ENCODE measurements at places on chromosomes 5 and 9.

DNA sequence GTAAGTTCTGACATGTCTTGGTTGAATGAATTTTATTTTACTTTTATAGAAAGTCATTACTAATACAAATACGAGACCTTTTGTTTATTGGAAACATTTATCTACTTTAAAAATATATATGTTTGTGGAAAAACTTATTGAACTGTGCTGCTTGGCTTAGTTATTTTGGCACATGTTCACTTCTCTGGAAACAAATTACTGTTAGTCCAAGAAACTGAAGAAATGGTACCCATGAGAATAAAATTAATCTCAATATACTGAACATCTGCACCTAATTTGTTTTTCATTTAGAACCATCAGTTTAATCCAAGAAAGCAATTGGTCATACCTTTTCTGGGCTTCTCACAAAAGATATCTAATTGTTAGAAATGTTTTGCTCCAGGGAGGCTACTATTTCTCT is 32.2 kb downstream of the INVS start:
- H3K27ac ChIP-seq, result no peak overlapping the region
- no peaks in the 10 kb centered on the region for H3K27me3 ChIP-seq
- H3K4me3 ChIP-seq, result no peak overlapping the region
- DNase-seq, result no peak
- no peaks in the 10 kb centered on the region for H3K4me1 ChIP-seq
- H3K36me3 ChIP-seq, result peaks cover 9% of the 10 kb centered on the region

GRCh38 chr5:179259731-179260323 is 85.4 kb downstream of the ADAMTS2 start:
- H3K27ac ChIP-seq, result no peak overlapping the region
- H3K4me1 ChIP-seq, result no peaks in the 10 kb centered on the region
- no peak overlapping the region for H3K4me3 ChIP-seq
- no peaks in the 10 kb centered on the region for H3K27me3 ChIP-seq
- no peak for DNase-seq

GRCh38 chr9:118000581-118000980 is 296.4 kb downstream of the TLR4 start:
- H3K27me3 ChIP-seq, result no peaks in the 10 kb centered on the region
- DNase-seq, result no peak
- no peaks in the 10 kb centered on the region for H3K36me3 ChIP-seq
- no peak overlapping the region for H3K27ac ChIP-seq
- H3K4me1 ChIP-seq, result no peaks in the 10 kb centered on the region

DNA sequence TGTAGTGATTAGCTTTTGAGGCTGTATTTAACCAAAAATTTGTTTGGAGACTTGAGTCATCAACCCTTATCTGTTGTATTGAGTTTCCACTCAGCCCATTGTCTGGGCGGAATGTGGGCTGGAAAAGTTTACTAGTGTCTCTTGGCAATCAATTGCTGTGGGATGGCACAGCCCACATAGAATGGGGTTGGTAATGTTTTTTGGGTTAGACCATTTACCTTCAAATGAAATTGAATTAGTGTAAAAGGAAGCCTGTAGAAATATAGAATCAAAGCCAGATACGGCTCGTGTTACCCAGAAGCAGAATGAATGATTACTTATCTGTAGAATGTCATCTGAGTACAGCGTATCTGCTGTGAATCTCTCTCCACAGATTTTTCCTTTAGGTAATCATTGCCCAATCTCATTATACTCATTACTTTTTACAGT is 142.9 kb downstream of the AOPEP start:
- peaks cover 38% of the 10 kb centered on the region for H3K4me1 ChIP-seq
- peaks cover 5% of the 10 kb centered on the region for H3K27me3 ChIP-seq
- H3K4me3 ChIP-seq, result no peak overlapping the region
- DNase-seq, result no peak

GRCh38 chr5:61669531-61669930 is 337.5 kb downstream of the ZSWIM6 start:
- H3K27me3 ChIP-seq, result peaks cover 2% of the 10 kb centered on the region
- H3K27ac ChIP-seq, result no peak overlapping the region
- no peak overlapping the region for H3K4me3 ChIP-seq

Measured in activated CD4-positive, alpha-beta T cell treated with anti-CD3 and anti-CD28 coated beads, Interleukin-2, amount 10 ng/mL, durations not matched to agents 24 days and 14 days (primary cell).